Omental fat pad (tissue), 4 donors: ENCODE measurements at places on chromosomes 5 and 9.

- no peak for DNase-seq
These were observed 172.1 kb upstream of the DAP start for GRCh38 chr5:10933121-10933520.

DNA sequence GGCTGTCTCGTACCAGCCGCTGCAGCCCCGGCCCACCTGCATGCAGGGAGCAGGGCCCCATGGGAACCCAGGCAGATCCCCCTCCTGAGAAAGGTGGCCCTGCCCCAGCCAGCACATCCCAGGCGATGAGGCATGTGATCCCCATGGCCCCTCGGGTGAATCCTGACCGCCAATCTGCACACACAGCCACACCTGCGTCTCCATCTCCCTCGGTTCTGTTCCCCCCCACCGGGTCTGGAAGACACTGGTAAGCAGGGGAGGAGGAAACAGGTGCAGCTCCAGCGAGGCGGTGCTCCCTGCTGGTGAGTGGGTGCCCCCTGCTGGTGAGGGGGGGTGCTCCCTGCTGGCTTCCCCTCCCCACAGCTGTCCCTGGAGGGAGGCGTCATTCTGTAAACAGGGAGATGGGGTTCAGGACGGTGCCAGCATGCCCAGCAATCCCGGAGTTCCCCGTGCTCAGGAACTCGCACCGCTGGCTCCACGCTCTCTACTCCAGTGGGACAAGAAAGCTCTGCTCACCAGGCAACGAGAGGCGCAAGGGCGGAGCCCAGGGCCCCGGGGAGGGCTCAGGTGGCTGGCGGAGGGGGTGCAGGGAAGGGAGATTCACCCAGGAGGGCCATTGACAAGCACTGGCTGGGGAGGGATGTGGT lies 28.4 kb upstream of the SLC12A7 start:
- peak; percentile 76 for DNase-seq

DNA sequence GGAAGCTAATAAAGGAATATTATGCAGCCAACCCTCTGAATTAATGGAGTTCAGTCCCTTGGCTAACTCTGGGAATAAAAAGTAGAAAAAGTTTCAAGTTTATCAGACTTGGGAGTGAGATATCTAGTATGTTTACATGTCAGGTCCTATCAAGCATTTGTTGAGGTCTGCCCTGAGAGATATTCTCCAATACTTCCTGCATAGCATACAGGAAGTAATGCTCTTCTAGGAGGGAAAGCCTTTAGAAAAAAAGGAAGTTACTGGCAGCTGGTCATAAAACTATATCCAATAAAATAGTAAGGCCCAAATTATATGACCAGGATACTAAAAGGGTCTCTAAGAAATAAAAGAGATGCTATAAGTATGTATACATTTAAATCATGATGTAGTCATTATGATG lies 594.1 kb upstream of the FTMT start:
- DNase-seq, result no peak

- DNase-seq, result no peak
These were observed 22.1 kb downstream of the ETF1 start for GRCh38 chr5:138520971-138521370.

DNA sequence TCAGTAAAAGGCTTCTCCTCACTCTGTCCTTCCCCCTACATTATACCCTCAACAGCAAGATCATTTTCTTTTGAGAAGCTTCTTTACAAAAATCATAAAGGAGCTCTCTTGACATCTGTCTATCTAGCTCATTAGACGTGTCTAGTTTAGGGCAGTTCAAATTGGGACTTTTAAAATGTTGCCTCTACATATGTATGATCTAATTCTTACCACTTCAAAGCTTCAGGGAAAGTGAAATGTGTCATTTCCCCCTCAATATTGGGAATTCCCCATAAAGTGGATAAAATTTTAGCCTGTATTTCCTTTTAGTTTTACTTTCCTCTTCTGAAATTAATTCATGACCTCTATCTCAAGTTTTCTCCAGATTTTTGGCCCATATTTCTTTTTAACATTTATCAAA lies 323.7 kb downstream of the ARRDC3 start:
- DNase-seq, result no peak

DNA sequence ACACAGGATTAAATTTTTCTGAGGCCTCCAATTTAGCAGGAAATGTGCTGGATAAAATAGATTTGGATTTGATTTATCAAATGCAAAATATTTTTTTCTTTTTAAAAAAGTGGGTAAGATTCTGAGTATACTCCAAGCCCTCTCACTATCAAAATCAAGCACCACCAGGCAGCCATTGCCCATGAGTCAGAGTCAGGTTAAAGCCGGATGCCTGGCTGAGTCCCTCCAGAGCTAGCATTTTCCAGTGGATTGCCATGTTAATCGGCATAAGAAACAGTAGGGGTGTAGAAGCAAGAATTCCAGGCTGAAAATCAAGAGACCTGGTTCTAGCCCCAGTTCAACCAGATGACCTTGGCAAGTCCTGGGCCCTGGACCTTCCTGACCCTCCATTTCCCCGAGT lies 85.3 kb downstream of the FAM114A2 start:
- DNase-seq, result no peak

DNA sequence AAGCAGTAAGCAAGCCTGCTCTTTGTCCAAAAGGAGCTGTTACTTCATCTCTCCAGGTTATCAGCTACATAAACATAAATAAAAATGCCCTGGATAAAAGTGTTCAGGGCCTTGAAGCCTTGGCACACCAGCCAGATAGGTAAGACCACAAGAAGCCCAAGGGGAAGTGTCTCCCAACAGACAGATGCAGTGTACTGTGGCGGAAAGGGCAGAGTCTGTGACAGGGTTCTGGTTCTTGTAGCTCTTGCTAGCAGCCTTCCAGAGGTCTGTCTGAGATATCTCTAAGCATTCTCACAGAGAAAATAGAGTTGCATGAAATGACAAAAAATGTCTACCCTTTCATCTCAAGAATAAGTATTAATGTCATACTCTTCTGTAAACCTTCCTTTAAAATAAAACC lies 30.1 kb downstream of the ISOC1 start:
- DNase-seq, result no peak

DNA sequence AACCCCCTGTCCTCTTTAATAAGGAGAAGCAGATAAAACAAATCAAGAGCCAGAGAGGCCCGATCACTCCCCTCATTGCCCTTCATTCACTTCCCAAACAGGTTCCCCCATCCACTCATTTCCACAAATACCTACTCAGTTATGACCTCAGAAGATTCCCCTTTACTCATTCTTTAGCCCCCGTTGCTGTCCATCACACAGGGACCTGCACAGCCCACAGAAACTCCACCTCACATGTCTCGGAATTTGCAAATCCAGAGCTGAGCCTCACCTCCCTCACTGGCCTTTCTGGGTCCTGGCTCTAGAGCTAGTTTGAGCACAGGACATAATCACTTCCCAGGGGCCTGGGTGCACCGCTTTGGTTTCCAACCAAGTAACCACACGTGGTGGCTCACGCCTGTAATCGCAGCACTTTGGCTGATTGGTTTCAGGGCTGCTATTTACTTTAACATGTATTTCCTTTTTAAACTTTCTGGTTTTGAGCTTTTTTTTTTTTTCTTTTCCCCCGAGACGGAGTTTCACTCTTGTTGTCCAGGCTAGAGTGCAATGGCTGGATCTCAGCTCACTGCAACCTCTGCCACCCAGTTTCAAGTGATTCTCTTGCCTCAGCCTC lies 17.8 kb downstream of the ATP6V0E1 start:
- no peak for DNase-seq

- DNase-seq, result no peak
These were observed 131.2 kb downstream of the RGS3 start for GRCh38 chr9:113594484-113595299.

DNA sequence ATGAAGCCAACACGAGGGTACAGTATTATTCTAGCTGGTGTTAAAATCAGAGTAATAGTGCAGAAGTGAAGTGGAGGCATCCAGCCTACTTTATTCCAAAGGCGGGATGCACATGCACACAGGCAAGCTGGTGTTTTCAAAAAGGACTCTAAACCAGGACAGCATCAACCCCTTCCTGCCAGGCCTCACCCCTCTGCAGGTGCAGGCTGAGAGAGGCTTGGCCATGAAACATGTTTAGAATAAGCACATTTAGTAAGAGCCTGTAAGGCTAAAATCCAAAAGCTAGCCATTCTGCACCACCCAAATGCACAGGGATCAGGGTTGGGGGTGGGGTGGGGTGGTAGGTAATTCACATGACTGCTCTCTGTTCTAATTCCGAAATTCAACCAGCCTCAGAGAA lies 71.2 kb downstream of the SHC3 start:
- DNase-seq, result no peak

DNA sequence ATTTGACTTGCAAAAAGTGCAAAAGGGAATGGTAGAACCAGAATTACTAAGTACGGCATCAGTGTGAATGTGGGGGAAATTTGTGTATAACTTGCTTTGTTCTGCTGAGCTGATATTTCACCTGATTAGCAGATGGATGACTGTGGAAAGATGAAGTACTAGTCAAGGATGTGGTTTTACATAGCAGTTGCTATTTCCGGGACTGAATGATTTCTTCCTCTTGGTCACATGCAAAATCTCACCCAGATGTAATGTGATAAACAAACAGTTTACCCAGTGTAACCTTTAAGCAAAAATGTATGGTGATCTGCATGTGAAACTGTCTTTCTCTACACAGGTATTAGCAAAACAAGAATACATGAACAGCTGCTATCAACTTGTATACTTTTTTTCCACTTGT lies 46.1 kb downstream of the DCP2 start:
- DNase-seq, result no peak

DNA sequence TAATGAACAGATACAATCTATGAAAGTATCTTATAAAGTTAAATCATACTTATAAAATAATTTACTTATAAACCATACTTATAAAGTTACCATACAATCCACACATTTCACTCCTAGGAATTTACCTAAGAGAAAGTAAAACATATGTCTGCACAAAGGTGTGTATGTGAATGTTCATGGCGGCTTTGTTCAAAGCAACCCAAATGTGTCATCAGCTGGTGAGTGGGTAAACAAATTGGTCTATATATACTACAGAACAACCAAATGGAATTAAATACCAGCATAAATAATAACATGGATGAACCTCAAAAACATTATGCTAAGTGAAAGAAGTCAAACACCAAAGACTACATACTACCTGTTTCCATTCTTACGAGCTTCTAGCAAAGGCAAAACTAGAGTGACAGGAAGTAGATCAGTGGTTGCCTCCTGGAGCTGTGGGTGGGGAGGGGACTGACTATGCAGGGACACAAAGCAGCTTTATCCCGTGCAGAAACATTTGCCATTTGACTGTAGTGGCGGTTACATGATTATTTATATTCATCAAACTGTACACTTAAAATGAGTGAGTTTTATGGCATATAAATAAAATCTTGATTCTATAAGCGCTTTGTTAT lies 10.6 kb downstream of the TRAF1 start:
- no peak for DNase-seq

DNA sequence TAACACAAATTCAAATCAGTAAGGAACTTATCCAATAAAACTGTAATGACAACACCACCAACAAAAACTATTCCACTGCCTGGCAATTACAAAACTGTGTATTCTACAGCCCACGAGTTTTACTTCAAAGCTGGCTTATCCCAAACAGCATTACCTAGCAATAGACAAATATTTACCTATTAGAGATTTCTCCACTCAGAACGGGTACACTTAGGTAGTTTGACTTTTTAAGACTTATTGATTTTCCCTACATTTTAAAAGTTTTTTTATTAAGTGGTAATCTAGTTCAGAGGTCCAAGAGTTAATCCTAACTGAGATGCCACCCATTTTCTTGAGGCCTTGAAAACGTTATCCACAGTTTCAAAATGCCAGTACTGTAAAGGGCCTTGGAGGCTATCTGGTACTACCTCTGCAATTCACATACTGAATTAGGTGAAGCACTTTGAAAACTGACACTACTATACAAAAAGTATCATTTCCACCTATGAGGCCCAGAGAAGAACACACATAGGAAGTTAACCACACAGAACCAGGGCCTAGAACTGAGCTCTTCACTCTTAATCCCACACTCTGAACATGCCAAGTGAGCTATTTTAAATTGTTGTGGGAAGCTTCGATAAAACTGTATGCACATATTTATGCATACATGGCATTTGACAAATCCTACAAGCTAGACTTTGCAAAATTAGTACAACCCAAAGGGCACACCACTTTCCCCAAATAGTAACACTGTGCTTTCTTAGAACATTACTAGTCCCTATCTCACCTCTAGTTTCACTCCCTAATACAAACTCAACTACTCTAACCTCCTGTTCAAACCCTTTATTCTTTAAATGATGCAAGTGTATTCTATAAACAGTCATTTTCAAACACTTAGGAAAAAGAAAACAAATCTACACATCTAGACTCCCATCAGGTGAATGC lies 2.1 kb downstream of the NADK2 start:
- DNase-seq, result no peak

- DNase-seq, result no peak
These were observed 163.4 kb downstream of the ICE1 start for GRCh38 chr5:5585751-5586341.

- no peak for DNase-seq
These were observed 254.3 kb downstream of the ZSWIM6 start for GRCh38 chr5:61586096-61587084.
